Natural killer cell treated with Interleukin-12 subunit alpha and Interleukin-12 subunit beta and Interleukin-15 and Interleukin-18, amount 100 ng/mL, for 72 hours (primary cell): ENCODE measurements at places on chromosomes 1 and 21. TPM values are rescaled to one million over a fixed set of nuclear protein-coding genes. Genes with fewer than 3 reads are reported as not detected.

DNA sequence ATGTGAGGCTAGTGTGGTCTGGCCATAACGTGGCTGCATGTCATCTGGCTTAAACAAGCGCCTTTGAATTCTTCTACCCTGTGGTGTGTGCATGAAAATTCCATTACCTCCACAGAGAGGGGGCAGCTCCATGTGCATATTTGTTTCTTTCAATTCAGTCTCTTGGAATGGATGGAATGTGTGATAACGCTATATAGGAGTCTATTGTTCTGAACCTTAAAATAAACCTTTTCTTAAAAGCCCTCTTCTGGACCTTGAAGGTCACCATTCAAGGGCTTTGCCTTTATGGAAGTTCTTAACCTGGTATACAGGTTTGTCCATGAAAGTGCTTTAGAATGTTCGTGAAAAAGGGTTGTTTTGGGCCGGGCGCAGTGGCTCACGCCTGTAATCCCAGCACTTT is 118.2 kb upstream of the ADGRL2 start:
- no peaks in the 10 kb centered on the region for H3K27me3 ChIP-seq
- DNase-seq = no peak
- no peak overlapping the region for H3K27ac ChIP-seq

MAN1A2 gene
- total RNA-seq = 47.4 TPM

DNA sequence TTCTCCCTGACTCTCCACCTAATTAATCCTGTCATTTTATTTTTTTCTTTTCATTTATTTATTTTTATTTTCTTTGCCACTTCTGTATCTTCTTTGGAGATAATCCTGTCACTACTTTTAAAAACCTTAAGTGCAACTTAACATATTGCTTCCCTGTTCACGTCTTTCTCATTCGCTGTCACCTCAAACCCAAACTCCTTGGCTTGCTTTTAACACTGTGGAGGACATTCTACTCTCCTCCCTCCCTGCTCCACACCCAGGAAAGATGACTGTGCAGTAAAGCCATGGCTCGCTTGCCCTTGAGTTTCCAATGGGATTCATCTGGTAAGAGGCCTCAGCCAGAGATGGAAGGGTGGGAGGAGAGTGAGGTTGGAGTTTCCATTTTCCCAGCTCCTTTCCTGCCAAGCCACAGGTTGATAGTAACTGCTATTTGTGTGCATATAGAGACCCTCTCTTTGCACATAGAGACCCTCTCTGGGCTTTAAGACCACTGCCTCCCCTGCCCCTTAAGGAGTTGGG is 6.4 kb upstream of the BRWD1 start:
- H3K27me3 ChIP-seq = peaks cover 9% of the 10 kb centered on the region
- DNase-seq = no peak
- no peak overlapping the region for H3K4me3 ChIP-seq
- peaks cover 10% of the 10 kb centered on the region for H3K4me1 ChIP-seq

- no peaks in the 10 kb centered on the region for H3K36me3 ChIP-seq
- H3K4me3 ChIP-seq = no peak overlapping the region
- H3K27me3 ChIP-seq = peaks cover 15% of the 10 kb centered on the region
- no peak for DNase-seq
Measured at GRCh38 chr1:223670458-223671159, 5.1 kb upstream of the CAPN8 start.

PRELP gene
- total RNA-seq = not detected

- no peaks in the 10 kb centered on the region for H3K36me3 ChIP-seq
- no peak overlapping the region for H3K27ac ChIP-seq
- no peak overlapping the region for H3K4me3 ChIP-seq
- DNase-seq = no peak
Measured at GRCh38 chr1:64659478-64660138, 85.3 kb upstream of the RAVER2 start.

GRIK1 gene
- total RNA-seq = not detected

GRCh38 chr1:244901400-244902015 is 37.2 kb upstream of the HNRNPU start:
- H3K4me1 ChIP-seq = no peaks in the 10 kb centered on the region
- DNase-seq = no peak
- peaks cover 3% of the 10 kb centered on the region for H3K27me3 ChIP-seq

TRAF3IP3 gene
- 185 TPM for total RNA-seq

DNA sequence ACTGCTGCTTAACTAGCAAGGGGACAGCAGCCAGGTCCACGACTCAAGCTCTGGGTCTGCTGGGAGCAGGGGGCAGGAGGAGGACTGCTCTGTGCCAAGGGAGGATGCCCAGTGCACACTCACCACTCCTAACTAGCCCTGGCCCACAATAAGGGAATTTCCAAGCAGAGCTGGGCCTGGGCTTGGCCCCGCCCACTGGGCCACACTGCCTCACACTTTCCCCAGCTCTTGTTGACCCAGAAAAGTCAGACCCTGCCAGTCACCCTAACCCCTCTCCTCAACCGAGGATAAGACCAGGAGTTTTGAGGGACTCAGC is 18.7 kb downstream of the SLC9A1 start:
- no peaks in the 10 kb centered on the region for H3K36me3 ChIP-seq
- peaks cover 52% of the 10 kb centered on the region for H3K4me1 ChIP-seq
- H3K27me3 ChIP-seq = no peaks in the 10 kb centered on the region
- peak overlapping the region; percentile 96 for H3K27ac ChIP-seq

DNA sequence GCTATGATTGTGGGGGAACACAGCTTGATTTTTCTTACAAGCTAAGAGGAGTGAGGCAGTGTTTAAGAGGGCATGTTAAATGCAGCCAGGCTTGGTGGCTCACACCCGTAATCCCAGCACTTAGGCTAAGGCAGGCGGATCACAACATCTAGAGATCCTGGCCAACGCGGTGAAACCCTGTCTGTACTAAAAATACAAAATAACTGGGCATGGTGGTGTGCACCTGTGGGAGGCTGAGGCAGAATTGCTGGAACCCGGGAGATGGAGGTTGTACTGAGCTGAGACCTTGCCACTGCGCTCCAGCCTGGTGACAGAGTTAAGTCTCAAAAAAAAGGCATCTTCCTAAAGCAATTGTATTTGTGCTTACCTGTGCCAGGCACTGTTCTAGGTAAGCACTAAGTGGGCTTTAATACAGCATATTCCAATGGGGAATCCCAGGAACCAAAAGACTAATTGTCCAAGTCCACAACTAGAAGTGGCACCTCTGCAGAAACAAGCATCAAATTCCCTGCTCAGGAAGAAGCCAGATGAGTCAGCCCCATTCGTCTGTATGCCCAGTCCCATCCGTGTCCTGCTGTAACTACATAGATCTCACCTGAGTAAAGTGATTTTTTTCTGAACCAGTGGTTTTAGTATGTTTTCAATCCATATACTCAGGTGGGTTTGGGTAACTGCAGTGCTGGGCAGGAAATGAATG is 4.6 kb downstream of the RCC1 start:
- peaks cover 49% of the 10 kb centered on the region for H3K36me3 ChIP-seq
- peak overlapping the region; percentile 97 for H3K27ac ChIP-seq
- H3K4me1 ChIP-seq = peaks cover 57% of the 10 kb centered on the region
- DNase-seq = no peak

GRCh38 chr1:79090985-79091384 is 84.5 kb upstream of the ADGRL4 start:
- no peak overlapping the region for H3K27ac ChIP-seq
- no peaks in the 10 kb centered on the region for H3K27me3 ChIP-seq
- H3K36me3 ChIP-seq = no peaks in the 10 kb centered on the region
- no peaks in the 10 kb centered on the region for H3K4me1 ChIP-seq

NR1I3 gene
- not detected for total RNA-seq

DNA sequence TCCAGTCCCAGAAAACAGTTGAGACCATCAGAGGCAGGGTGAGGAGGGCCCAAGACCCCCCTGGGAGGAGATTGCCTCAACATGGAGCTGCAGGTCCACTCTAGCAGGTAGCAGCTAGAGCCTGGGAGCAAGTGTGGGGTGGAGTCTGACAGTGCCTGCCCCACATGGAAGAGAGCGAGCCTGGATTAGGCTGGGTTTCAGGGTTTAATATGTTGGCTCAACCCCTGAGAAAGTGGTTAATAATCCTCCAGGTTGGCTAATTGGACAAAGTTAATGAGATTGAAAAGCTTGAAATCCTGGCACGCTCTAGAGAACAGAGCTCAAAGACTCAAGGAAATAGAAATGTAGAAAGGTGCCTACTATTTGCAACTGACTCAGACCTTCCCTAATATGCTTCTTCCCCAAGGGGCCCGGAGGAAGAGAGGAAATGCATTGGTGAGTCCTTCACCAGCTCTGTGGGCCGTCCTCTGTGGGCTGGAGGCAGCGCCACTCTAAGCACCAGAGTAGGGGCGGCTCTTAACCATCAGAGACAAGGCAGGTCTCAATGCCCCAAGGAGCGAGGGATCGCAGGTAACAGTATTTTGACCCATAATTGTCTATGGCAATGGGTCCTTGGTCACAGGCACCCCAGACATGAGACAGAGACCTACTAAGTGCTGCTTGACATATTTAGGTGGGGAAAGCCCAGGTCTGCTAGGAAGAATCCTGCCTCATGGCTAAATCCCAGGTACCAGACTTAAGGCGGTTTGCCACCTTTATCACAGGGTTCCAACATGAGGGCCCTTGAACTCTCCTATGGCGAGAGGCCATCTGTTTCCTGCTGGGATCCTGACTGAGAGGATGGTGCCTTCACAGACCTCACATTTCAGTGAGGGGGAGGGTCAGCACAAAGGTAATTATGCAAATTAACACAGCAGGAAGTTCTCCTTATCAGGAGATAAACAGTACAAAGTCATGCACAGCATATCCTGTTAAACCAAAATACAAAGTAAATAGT is 33.8 kb downstream of the RSPH1 start:
- H3K36me3 ChIP-seq = no peaks in the 10 kb centered on the region
- peaks cover 11% of the 10 kb centered on the region for H3K27me3 ChIP-seq
- no peak overlapping the region for H3K27ac ChIP-seq
- no peak overlapping the region for H3K4me3 ChIP-seq
- peaks cover 28% of the 10 kb centered on the region for H3K4me1 ChIP-seq
- peak; percentile 47 for DNase-seq

DNA sequence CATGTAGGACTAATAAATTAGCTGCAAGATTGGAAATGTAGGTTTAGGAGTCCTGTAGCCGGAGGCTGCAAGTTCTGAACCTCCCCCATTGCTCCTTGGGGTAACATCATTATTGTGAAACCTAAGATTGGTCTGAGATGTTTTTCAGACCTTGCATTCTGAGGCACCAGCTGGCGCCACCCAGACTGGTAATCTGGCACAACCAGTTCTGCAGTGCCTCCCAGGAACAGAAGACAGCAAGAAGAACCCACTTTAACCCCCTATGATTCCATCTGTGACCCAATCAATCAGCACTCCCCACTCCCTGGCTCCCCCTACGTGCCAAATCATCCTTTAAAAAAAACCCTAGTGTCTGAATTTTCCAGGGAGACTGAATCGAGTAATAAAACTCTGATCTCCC is 11.6 kb upstream of the DNAJC6 start:
- H3K36me3 ChIP-seq = no peaks in the 10 kb centered on the region
- no peak overlapping the region for H3K4me3 ChIP-seq
- H3K27ac ChIP-seq = no peak overlapping the region

- no peaks in the 10 kb centered on the region for H3K4me1 ChIP-seq
- DNase-seq = peak; percentile 59
- no peaks in the 10 kb centered on the region for H3K36me3 ChIP-seq
- no peak overlapping the region for H3K4me3 ChIP-seq
Measured at GRCh38 chr1:3012456-3013291, 8.6 kb upstream of the ACTRT2 start.

DNA sequence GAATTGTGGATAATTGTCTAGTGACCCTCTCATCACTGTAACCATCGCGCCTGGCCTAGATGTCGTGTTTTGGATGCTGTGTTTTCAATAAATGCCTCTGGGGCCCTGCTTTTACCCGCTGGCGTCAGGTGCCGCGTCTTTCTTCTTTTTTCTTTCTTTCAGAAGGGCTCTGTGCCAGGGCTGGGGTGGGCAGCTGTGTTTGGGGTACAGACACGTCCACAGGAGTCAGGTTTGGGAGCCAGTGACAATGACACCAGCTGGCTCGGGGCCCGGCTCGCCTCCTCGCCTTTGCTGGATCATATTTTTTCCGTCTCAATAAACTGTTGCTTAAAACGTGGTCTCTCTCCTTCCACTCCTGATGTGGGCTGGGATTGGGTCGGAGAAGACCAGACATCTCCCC is 16.1 kb downstream of the TMEM201 start:
- no peaks in the 10 kb centered on the region for H3K36me3 ChIP-seq
- H3K4me3 ChIP-seq = no peak overlapping the region
- no peaks in the 10 kb centered on the region for H3K27me3 ChIP-seq

DNA sequence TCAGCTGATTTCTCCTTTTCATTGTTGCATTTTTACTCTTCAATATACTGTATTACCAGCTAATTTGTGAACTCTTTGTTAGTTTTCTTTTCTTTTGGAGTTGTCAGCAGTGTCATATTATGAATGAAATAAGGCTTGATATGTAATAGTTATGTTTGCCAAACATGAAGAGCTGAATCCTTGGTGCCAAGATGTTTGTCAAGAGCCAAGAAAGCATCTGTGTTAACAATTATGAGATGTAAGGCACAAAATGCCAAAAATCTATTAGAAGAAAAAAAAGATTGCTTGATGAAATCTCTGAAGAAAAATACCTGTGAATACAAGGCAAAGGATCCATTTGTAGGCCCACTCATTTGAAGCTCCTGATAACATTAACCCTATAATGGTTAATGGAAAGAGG is 48.4 kb upstream of the RNPC3 start:
- no peak overlapping the region for H3K27ac ChIP-seq
- DNase-seq = no peak
- H3K36me3 ChIP-seq = no peaks in the 10 kb centered on the region

- peak overlapping the region; percentile 54 for H3K4me3 ChIP-seq
- H3K27ac ChIP-seq = peak overlapping the region; percentile 95
- peaks cover 3% of the 10 kb centered on the region for H3K27me3 ChIP-seq
Measured at GRCh38 chr1:236508593-236509027, 15.2 kb upstream of the LGALS8 start.

DNA sequence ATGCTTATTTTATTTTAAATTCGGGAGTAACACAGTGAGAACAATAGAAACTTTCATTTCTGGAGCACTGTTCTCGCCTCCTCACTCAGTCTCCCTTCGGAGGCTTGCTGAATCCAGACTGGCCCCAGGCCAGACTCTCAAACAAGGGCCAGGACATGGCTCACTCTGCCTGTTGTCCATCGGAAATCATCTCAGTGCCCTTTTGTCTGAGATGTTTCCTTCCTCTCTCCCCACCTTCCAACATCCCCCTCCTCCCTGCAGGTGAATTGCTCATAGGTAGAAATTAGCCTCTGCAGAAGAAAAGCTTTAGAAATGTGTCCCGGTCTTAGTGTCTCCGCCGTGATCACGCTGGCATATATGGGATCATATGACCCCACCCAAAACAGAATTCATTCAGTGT is 55.2 kb downstream of the ERG start:
- H3K4me1 ChIP-seq = peaks cover 3% of the 10 kb centered on the region
- H3K4me3 ChIP-seq = no peak overlapping the region
- no peaks in the 10 kb centered on the region for H3K36me3 ChIP-seq
- H3K27me3 ChIP-seq = no peaks in the 10 kb centered on the region
- no peak for DNase-seq

GRCh38 chr1:229753764-229754551 is 127.9 kb downstream of the URB2 start:
- DNase-seq = no peak
- H3K4me3 ChIP-seq = peak overlapping the region; percentile 4
- H3K27me3 ChIP-seq = no peaks in the 10 kb centered on the region
- peaks cover 5% of the 10 kb centered on the region for H3K4me1 ChIP-seq
- no peak overlapping the region for H3K27ac ChIP-seq
- H3K36me3 ChIP-seq = no peaks in the 10 kb centered on the region

CHODL gene
- total RNA-seq = not detected

GRCh38 chr1:173601588-173601987 is 1.3 kb downstream of the SLC9C2 start:
- no peak overlapping the region for H3K27ac ChIP-seq
- H3K36me3 ChIP-seq = no peaks in the 10 kb centered on the region
